Frontal cortex (tissue), 4 donors: ENCODE measurements at places on chromosomes 13 and 19. TPM values are rescaled to one million over a fixed set of nuclear protein-coding genes. Genes with fewer than 3 reads are reported as not detected.

The MZF1 gene
- 11.0 TPM for total RNA-seq

The FLT3 gene
- total RNA-seq = 3.7 TPM

The NOVA2 gene
- total RNA-seq = 8.6 TPM

The KIR3DL1 gene
- not detected for total RNA-seq

The RFPL4A gene
- total RNA-seq = not detected

The ERICH6B gene
- not detected for total RNA-seq

The AP2S1 gene
- total RNA-seq = 64.8 TPM

The OR10H1 gene
- not detected for total RNA-seq

The DKKL1 gene
- total RNA-seq = 1.2 TPM

The MISP gene
- 0.41 TPM for total RNA-seq

The ENOX1 gene
- 50.5 TPM for total RNA-seq

The SMAD9 gene
- 9.8 TPM for total RNA-seq

The SLC1A6 gene
- total RNA-seq = 54.6 TPM
